Astrocyte of the spinal cord (primary cell): ENCODE measurements at places on chromosomes 2 and 18.

GRCh38 chr18:41858761-41859555 lies 96.1 kb upstream of the PIK3C3 start:
- no peak for DNase-seq

DNA sequence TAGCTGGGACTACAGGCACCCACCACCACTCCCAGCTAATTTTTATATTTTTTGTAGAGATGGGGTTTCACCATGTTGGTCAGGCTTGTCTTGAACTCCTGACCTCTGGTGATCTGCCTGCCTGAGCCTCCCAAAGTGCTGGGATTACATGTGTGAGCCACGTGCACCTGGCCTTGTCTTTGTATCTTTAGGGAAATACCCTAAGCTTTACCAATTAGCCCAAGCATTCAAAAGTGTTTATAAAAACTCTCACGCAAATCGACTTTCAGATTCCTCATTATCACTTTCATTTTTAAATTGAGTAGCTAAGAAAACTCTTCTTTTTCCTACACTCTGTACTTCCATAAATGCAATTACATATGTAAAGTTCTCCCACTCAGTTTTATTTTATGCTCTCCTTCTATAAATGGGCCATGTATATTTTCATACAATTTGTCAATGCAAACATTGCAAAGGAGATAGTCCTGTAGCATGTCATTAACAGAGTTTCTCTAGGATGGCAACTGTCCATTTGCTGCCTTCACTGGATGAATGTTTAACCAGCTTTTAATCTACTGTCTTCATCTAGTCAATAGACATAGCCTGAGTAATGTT lies 326.2 kb upstream of the LRATD1 start:
- no peak for DNase-seq

DNA sequence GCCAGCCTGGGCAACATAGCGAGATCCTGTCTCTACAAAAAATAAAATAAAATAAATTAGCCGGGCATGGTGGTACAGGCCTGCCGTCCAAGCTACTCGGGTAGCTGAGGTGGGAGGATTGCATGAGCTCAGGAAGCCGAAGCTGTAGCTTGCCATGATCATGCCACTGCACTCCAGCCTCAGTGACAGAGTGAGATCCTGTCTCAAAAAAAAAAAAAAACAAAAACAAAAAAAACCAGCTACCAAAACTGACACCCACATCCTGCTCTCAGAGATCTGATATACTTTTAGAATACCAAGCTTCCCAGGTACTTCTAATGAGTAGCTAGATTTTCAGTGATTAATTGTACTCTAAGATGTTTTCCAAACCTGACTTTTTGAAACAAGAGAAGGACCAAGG lies 74.0 kb downstream of the TTC27 start:
- no peak for DNase-seq

- no peak for DNase-seq
Observed at GRCh38 chr2:7436096-7436906, 519.1 kb downstream of the RNF144A start.

DNA sequence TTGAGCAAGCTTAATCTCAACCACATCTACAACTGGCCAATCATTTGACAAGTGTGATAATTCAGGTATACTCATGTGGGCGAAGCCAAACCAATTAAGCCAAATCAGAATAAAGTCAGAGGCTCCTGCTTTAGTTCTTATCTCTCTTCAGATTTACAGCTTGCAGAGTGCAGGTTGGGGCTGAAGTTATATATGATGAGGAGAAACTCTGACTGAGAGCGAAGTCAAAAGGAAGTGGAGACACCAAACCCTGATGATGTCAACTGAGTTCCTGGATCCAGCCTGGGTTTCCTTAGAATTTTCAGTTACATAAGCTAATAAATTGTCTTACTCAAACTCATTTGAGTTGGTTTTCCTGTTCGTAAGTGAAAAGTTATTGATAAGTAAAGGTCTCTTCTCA lies 73.9 kb downstream of the ASXL2 start:
- DNase-seq = no peak

DNA sequence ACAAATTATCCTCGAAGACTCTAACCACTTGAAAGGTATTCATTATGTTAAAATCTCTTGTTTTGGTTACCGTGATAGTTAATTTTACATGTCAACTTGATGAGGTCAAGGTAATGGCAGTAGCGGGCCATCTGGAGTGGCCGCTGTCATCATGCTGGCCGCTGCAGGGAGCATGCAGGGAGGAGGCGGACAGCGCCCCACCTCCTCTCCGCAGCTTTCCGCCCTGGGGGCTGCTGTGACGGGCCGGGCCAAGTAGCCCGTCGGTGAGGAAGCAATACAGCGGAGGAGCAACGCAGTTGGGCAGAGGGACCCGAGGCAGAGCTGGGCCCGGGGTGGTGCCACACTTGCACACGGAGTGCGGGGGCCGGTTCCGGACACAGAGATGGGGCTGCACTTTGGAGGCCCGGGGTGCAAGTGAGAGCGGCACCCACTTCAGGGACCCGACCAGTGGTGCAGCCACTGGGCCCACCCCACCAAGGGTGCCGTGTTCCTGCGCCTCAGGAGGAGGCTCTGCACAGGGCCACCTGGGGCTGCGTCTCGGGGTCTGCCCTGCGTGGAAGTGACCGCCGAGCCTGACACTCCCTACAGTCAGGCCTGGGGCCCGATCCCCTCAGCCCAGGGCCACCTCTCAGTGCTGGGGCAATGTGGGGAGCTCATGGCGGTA lies 452.4 kb downstream of the LRATD1 start:
- no peak for DNase-seq

DNA sequence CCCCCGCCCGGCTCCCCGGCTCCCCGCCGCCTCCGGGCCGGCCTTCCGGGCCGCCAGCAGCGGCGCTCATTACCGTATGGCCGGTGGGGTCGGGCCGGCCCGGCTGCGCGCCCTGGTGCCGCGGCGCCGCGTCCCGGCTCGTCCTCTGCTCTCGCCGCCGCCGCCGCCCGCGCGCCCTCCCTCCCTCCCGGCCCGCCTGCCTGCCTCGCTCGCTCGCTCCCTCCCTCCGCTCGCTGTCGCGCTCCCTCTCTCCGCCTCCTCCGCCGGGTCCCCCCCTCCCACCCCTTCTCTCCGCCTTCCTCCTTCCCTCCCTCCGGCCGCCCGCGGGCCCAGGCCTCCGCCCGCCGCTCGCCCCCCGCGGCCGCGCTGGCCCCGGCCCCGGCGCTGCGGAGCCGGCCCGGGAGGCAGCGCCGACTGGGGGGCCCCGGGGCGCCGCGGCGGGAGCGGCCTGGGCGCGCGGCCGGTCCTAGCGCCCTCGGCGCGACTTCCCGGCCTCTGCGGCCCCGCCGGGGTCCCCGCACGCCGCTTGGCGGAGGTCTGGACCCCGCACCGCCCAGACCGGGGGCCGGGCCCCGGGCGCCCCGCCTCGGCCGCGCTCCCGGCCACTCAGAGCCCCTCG lies at the start of gene DNMT3A:
Gene DNMT3A, minus strand, starts transcription at position 173 of the 619 bp plus-strand sequence. CDS start 27,941 bp downstream, outside the sequence.
- peak; percentile 66 for DNase-seq

DNA sequence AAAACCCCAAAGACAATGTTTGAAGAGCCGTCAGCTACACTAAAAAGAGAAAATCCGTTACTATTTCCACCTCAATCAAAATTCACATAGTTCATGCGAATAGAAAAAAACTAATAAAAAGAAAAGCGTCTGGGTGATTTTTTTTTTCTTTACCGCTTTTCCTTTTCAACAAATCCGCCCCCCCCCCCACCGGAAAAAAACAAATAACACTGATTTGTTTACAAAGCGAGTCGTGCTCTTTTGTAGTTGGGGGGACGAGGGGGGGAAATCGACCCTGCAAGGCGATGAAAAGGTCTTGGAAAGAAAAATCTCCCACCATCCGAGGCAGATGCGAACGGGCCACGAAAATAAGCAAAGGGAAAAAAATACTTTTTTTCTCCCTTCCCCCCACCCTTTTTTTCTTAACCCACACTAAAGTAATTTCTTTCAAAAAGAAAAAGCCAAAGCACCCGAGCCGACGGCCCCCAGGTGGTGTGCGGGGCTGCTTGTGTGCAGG lies 638 bp downstream of the ZNF521 start:
- peak; percentile 16 for DNase-seq

DNA sequence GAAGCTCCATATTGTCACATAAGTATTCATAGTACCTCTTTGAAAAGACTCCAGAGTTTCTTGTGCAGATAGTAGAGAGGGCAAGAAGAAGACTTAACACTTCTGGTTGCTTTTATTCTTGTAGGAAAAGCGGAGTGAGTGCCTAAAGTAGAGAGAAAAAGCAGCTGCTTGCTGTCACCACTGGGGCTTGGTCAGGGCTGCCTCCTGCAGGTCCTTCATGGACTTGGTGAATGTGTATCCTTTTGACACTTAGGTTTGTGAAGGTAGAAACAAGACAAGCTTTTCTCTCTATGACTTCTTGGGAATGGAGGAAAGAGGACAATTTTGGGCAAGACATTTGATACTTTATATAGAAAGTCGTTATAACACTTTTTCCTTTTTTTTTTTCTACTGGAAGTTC lies 312.8 kb upstream of the FANCL start:
- DNase-seq = peak; percentile 8

DNA sequence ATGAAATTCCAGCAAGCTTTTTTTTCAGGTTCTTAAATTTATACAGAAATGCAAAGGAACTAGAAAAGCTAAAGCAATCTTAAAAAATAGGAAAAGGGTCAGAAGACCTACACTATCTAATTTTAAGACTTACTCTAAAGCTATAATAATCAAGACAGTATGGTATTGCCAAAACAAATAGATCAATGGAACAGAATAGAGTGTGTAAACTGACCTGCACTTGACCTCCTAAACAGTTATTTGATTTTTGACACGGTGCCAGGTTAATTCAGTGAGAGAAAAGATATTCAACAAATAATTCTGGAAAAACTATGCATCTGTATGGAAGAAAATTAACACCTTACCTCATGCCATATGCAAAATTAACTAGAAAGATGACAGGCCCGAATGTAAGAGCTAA lies 73.6 kb downstream of the OLA1 start:
- no peak for DNase-seq

DNA sequence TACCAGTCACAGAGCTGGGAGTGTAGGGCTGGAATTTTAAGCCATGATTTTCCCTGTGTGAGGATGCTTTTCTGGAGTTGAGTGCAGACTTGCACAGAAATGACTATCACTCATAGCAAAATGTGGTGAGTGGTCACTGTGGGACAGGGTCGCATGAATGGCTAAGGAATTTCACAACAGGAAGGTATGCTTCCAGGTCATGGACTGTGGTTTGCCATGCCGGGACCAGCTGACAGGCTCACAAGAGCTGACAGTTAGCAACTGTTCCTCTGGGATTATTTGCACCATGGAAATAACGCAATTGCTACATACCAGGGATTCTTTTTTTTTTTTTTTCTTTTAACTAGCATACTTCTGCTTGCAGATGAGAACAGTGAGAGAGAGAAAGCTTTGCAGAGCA lies 3.8 kb upstream of the UXS1 start:
- DNase-seq = peak; percentile 84

DNA sequence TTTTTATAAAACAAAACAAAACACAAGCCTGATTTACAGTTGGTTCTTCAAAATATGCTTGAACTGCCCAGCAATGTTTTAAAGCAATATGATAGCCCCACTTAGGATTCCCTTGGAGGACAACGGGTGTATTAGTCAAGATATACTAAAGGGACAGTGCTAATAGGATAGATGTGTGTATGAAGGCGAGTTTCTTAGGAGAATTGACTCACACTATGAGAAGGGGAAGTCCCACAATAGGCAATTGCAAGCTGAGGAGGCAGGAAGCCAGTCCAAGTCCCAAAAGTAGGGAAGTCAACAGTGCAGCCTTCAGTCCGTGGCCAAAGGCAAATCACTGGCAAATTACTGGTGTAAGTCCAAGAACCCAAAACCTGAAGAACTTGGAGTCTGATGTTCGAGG lies 167.9 kb downstream of the CBLN2 start:
- DNase-seq = no peak

- no peak for DNase-seq
Observed at GRCh38 chr2:207113414-207113813, 52.3 kb downstream of the KLF7 start.

DNA sequence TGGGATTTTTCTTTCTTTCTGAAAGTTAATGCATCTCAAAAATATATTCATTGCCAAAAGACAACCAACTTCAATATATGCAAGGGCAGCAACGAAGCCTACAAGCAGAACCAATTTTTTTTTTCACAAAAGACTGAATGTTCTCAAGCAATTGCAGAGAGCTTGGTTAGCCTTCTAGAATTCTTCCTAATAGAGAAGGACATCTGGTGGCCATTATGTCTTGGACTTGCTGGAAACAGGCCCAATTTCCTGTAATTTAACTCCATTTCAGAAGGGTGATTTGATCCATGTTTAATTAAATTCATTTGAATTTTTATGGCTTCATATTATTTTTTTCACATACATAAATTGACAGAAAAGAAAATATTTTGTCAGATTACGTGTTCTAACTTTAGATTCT lies 208.0 kb downstream of the TPGS2 start:
- DNase-seq = no peak

DNA sequence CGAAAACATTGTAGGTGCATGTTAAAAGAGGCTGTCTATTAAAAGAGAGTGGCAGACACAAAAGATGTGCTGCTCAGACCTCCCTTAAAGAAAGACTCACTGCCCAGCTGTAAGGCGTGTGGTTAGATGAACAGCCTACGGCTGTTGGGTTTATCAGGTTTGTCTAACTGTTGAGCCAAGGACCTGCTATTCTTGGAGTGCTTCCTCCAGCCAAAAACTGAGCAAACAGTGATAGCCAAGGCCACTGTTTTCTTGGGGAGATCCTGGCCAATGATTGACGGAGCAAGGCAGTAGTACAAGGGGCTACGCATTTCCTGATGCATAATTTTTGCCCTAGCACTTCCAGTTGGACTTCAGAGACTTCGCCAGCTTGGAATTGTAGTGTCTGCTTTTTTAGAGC lies 1.4 kb upstream of the RAB3GAP1 start:
- DNase-seq = no peak

GRCh38 chr2:9695941-9696340 lies 65.1 kb upstream of the YWHAQ start:
- DNase-seq = no peak

DNA sequence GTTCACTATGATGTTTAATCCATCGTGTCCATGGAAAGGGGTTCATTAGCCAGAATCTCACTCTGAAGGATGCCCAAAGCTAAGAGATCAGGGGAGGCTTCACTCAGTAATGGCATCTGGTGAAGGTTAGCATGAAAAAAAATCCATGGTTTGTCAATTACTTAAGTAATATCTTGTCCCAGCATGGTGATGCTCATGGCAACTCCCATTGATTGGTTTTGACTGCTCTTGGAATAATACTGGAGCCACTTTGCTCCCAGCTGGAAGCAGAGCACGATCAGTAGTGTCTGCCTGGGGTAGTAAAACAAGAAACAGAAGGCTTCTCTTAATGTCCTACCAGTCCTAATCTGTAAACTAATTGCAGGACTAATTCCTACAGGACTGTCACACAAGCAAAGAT lies 799.4 kb downstream of the CNTNAP5 start:
- DNase-seq = no peak

DNA sequence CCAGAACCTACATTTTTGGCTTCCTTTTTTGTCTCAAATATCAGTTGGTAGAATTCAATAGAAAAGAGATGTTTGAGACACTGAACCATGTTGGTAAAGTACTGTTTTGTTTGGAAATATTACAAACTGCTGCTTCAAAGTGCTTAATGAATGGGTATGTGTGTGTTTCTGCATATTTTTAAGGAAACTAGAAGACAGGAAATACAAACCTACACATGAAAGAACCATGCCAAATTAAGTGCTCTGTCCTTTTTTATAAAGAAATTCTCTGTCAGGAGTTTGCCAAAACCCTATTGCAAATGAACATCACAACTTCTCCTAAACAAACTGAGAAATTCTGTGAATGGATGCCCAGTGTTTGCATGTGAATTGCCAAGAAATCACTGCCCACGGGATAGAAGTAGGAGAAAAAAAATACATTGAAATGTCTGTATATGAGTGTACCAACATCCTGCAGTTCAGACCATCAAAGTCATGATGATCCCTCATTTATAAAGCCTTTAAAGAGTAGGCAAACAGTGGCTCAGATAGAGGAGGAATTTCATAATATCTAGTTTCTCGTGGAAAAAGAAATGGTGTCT lies 69.6 kb upstream of the RND3 start:
- peak; percentile 18 for DNase-seq
